Retinal pigment epithelial cell (primary cell): ENCODE measurements at places on chromosomes 2 and 18.

DNA sequence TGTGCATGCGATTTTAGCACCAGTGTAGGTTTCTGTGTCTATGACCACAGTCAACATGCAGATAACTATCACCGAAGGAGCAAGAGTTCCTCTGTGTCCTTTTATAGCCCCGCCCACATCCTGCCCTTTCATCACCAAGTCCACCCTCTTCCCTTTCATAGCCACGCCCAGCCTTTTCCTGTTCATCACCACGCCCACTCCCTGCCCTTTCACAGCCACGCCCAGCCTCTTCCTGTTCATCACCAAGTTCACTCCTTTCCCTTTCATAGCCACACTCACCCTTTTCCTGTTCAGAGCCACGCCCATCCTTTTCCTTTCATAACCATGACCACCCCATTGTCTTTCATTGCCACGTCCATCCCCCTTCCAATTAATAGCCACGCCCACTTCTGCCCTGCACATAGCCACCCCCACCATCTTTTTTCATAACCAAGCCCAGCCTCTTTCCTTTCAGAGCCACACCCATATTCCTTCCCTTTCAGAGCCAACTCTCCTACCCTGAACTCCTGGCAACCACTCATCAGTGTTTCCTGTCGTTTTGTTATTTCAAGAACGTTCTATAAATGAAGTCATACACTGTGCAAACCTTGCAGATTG is 273.9 kb downstream of the MYT1L start:
- no peak for DNase-seq

DNA sequence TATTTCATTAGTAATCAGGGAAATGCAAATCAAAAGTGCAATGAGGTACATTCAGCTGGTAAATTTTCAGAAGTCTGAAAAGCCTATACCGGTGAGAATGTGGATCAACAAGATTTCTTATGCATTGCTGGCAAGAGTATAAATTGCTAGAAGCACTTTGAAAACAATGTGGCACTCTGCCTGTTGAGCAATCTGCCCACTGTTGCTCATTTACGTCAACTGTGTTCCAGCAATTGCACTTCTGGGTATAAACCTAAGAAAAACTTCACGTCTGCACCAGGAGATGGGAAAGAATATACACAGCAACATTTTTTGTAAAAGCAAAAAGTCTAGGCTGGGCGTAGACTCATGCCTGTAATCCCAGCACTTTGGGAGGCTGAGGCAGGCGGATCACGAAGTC is 40.8 kb downstream of the MTERF4 start:
- DNase-seq = no peak

- DNase-seq = no peak
Measured at GRCh38 chr2:100757621-100758394, 62.1 kb upstream of the NPAS2 start.

DNA sequence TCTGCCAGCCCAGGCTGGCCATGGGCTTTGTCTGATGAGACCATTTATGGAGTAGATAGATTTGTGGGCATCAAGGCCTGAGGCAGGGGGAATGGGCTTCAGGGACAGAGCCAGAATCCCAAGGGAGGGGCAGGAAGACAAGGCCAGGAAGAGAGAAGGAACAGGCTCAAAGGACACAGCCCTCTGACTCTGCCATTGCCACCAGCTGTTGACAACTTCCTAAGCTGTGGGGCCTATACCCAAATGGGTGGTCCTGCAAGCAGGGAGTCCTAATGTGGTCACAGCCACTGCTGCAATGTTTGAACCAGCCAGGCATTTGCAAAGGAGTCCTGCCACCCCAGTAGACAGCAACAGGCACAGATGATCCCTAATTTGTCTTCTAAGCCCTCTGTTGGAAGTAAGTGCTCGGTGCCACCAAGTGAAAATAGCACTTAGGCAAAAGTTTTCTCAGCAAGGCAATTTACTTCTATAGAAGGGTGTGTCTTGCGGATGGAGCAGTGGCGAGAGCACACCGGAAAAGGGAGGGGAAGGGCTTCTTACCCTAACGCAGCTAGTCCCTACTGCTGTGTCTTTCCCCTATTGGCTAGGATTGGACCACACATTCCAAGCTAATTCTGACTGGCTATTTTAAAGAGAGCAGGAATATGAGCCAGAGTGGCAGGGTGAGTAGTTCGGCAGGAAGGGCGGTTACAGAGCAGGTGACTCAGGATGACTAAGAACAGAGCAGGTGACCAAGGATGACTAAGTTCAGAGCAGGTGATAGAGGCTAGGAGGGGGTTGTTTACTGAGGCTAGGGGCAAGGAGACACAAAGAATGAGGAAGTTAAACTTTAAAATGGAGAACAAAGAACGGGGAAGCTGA is 47.2 kb downstream of the C1QL2 start:
- DNase-seq = no peak

DNA sequence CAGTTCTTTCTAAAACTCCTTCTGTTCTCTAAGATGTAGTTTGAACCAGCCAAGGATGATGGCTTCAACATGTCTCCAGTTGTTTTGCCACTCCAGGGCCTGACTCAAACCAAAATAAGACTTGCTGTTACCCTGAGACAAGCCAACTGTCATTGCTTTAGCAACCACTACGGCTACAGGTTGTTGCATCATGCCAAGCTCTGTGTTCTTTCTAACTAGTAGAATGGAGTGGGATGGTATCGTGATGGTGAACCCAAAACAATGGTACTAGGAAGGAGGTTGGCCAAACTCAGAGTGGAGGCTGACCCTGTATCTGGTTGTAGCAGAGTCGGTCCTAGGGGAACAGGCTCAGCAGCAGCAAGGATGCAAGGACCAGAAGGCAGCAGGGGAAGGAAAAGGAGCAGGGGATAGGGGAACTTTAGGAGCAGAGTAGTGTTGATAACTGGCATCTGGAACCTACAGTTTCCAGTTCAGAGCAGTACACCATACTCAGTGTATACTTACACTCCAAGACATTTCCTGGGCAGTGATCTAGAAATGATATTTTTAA is 51.6 kb downstream of the PDK1 start:
- DNase-seq = no peak

DNA sequence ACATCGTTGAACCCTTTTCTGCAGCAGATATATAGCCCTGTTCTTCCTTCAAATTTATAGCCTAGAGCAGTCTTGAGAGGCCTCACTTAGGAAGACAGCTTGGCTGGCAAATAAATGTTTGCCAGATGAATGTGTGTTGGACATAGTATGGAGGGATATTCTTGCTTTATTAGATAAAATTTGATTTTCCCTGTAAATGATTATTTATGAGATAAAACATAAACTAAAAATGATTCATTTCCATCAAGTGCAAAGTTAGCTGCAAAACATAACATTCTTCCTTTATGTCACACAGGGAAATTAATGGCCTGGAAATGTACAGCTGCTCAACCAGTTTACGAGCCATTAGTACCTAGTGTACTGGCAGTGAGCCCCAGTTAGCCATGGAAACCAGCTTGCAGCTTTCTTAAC is 82.5 kb downstream of the LIMS1 start:
- no peak for DNase-seq

- DNase-seq = no peak
Measured at GRCh38 chr2:40480073-40480472, 28.2 kb upstream of the SLC8A1 start.

GRCh38 chr2:15722980-15723379 is 131.3 kb downstream of the DDX1 start:
- DNase-seq = no peak

GRCh38 chr18:3790703-3791102 is 340.7 kb downstream of the TGIF1 start:
- DNase-seq = no peak

GRCh38 chr18:40546875-40547274 is 1408.2 kb upstream of the PIK3C3 start:
- DNase-seq = no peak

GRCh38 chr2:238901461-238902057 is 53.7 kb downstream of the TWIST2 start:
- DNase-seq = no peak

DNA sequence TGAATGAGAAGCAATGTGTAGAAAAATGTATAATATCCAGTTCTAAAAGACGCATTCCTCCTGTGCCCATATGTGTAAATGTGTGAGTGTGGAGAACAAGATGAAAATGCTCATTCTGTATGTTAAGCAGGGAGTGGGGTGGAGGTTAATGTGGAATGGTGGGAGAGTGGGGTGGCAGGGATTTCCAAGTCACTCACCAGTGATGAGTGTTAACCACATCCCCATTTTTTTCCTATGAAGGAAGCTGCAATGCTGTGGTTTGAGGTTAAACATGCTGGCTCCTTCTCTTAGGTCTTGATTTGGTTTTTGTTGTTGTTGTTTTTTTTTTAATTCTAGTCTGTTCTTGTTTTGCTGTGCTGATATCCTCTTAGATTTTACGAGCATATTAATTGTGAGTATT is 169.4 kb downstream of the NEDD4L start:
- DNase-seq = no peak

DNA sequence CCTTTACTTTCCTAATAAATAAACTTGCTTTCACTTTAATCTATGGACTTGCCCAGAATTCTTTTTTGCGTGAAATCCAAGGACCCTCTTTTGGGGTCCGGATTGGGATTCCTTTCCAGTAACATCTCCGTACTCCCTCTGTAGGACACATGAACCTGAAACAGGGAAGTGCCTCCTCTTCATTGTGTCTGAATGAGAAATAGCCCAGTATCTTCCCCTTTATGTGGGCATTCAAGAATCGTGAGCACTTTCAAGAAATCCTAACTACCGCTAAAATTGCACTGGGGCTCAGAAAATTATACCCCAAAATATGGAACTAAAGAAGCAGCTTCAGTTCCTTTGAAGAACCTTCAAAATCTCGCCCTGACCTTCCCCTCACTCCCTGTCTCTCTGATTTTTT is 7.8 kb upstream of the POMC start:
- no peak for DNase-seq

DNA sequence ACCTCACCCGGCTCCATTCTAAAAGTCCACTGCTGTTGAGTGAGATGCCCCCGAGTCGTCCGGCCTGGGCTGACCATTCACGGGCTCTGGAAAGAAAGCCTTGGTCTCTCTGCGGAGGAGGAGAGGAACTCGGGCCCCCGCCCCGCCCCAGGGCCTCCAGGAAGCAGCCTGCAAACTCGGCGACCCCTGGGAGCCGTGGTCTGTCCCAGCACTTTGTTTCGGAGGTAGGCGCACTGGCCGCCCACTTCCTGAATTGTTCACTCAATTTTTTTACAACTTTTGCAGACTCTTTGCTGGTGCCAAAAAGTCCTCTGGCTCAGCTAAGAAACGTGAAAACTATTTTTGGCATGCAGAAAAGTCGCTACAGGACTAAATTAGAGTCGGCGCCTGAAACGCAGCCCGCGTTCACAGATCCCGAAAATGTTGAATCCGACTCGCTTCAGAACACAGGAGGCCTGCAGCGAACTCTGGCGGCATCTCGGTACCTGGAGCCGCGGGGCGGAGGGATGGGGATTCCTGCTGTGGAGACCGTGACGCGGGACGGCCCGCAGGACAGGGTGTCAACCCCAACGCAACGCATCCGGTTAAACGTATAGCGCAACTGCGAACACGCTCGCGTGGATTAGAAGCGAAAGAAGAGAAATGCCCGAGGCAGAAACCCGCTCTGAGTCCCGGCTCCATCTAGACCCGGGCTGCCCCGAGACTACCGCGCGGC is 1.5 kb downstream of the PXDN start:
- peak; percentile 80 for DNase-seq

GRCh38 chr2:24104906-24105305 is 18.2 kb downstream of the PFN4 start:
- no peak for DNase-seq

DNA sequence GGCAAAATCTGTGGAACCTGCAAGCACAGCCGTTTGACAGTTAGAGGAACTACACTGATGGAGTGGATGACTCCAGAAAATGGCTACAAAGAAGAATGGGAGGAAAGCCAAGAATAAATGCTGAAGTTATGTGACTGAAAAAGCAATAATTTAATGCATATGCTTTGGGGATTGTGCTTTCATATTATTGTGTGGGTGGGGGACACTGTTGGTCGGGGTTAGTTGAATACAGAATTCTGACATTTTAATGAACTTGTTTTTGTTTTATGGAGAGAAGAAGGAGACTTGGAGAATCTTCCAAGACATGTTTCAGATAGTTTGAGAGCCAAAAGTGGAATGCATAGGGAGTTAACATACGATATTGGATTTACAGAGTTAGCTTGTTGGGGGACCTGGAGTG is 68.5 kb downstream of the NRP2 start:
- DNase-seq = no peak

- no peak for DNase-seq
Measured at GRCh38 chr2:8303322-8303832, 378.5 kb upstream of the ID2 start.

DNA sequence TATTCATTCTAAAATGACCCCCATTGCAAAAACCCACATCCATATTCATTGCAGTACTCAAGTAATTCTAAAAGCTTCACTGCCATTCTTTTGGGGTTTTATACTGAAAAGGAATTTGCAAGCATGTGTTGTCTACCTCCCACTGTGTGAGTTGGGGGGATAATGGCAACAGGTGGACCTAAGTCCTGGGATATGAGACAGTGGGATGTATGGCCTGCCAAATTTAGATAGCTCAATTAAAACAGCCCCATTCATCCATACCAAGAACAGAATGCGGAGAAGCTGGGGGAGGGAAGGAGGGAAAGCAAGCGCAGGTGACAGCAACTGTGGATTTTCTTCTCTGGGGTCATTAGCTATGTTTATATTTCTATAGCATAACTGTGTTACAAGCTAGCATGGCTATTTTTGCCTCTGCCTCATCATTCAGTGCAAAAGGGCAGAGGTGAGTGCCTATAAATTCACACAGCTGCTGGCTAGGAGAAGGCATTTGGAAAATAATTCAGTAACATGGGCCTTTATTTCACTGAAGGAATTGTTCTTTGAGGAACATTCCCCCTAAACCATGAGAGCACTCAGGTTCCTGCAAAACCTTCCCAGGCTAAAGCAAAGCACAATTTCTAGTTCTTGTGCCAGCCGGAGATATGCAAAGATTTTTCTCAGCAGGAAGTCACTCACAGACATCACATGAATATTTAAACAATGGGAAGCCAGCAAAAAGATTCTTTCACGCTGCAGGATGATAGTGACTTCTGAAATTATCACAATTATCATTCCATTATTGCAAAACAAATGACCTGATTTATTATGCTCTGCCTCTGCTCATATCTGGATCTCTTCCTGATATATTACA is 393.9 kb upstream of the ACVR2A start:
- no peak for DNase-seq

- DNase-seq = no peak
Measured at GRCh38 chr2:232225895-232226294, 152.7 kb upstream of the ALPP start.

DNA sequence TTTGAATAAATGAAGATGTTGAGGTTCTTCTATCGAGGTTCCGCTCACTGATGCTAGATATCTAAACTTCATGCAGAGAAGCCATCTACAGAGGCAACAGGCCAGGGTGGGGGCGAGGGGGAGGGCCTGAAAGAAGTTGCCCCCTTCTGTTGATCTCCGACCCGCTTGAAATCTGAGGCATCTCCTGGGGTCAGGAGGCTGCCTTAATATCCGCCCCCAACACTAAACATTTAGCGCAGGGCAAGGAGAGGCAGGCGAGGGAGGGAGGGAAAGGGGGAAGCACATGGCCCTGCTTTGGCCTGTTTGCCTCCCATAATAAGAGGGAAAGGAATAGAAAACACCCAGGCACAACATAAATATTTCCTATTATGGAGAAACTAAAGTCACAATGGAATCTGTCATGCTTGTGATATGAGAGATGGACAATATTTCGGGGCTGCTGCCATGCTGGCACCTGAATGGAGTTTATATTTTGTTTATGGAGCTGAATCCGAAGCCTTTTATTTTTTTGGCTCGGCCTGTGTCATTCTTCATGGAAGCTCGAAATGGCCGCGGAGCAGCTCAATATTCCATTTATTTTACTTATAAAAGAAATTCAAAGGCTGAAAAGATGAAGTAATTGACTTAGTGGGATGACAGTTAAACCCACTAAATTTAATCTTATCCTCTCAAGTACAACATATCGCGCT is 221.1 kb downstream of the INSIG2 start:
- no peak for DNase-seq
